Naive thymus-derived CD8-positive, alpha-beta T cell (primary cell): ENCODE measurements at places on chromosomes 3 and 15. TPM values are rescaled to one million over a fixed set of nuclear protein-coding genes. Genes with fewer than 3 reads are reported as not detected.

The ALS2CL gene
- total RNA-seq: 9.1 TPM

The TMEM212 gene
- total RNA-seq: not detected

The PEAK1 gene
- total RNA-seq: 20.4 TPM

GRCh38 chr3:138441256-138441655, 6.8 kb downstream of the ESYT3 start:
- H3K27ac ChIP-seq: no peak overlapping the region
- no peaks in the 10 kb centered on the region for H3K36me3 ChIP-seq
- no peaks in the 10 kb centered on the region for H3K4me1 ChIP-seq
- DNase-seq: no peak
- peaks cover 27% of the 10 kb centered on the region for H3K27me3 ChIP-seq
- H3K4me3 ChIP-seq: no peak overlapping the region

The AAGAB gene
- 28.2 TPM for total RNA-seq

The SCAPER gene
- total RNA-seq: 42.3 TPM

DNA sequence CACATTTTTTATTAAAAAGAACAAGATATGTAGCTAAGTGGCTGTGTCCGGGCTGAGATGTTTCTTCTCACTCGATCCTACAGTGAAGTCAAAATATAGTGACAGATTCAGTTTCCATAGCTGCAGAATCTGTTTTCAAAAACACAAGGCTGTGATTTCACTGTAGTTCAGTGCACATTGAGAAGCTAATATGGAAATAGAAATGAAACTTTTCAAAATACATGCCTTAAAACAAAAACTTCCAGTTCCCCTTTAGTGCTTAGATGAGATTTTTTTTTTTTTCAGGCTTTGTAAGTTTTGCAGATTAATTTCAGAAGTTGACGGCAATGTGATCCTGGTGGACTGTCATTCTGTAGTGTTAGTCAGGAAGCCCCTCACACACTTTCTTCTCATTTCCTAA, 23.8 kb upstream of the TRAK1 start:
- H3K4me3 ChIP-seq: no peak overlapping the region
- DNase-seq: no peak
- peaks cover 81% of the 10 kb centered on the region for H3K4me1 ChIP-seq
- no peaks in the 10 kb centered on the region for H3K36me3 ChIP-seq
- H3K27ac ChIP-seq: no peak overlapping the region
- H3K27me3 ChIP-seq: no peaks in the 10 kb centered on the region
